ENCODE measurements at places on chromosomes 7 and 10.

DNA sequence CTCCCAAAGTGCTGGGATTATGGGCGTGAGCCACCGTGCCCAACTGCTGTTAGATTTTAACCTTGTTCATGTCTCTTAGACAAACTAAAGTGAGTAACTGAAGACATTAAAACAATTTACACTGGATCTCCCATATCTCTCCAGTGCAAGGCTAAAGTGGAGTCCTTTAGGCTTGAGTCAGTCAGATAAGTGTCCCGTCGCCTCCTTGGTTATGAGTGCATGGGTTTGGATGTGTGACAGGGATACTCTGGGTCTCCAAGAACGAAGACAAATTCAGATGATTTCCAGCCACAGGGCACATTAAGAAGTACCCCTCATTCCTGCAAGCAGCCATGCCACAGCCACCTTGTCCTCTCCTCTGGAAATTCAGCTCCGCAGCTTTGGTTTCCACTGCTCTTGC is 66.1 kb upstream of the PDZD8 start:
- no peak for DNase-seq

- DNase-seq = no peak
Measured at GRCh38 chr7:17090751-17091150, 207.7 kb upstream of the AHR start.

DNA sequence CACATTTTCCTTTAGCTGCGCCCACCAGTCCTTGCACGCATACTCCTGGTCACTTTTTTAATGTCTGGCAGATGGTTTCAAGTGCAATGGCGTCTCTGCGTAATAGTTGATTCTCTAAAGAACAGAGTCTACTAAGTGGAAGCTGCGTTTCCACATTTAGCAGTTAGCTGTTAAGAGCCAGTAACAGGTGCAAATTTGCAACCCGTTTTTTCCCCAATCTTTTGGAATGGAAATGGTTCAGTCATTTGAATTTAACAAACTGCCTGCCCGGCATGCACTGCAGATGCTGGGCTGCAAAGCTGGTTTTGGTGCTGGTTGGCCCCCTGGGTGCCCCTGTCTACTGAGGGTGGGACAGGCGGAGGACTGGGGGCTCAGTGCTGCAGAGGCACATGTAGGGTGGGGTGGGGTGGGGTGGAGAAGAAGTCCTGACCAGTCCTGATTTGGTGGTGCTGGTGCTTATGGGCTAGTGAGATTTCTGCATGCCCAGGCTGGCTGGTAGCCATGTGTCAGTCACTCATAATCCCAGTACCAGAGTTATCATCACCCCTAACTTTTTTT is 43.9 kb downstream of the CUX1 start:
- DNase-seq = no peak

- DNase-seq = no peak
Measured at GRCh38 chr10:84499846-84500245, 171.5 kb downstream of the CCSER2 start.

- DNase-seq = no peak
Measured at GRCh38 chr7:3649250-3649649, 348.2 kb downstream of the SDK1 start.

DNA sequence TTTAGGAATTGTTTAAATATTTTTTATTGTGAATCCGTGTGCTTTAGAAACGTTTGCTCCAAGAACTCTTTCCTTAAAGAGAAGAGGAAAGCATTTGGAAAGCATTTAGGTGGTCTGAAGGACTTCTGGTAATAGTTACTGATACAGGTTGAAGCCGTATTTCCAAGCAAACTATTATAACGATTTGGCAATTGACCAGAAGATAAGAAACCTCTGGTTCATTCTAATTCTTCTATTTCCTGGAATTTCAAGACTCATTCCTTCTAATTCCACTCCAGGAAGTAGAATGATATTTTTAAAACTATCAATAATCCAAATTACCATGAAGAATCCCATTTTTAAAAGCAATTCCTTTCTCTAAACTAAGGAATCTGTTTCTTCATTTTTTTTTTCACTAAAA is 158.9 kb upstream of the AGR3 start:
- DNase-seq = no peak

- DNase-seq = no peak
Measured at GRCh38 chr7:132511387-132511786, 64.9 kb downstream of the PLXNA4 start.

DNA sequence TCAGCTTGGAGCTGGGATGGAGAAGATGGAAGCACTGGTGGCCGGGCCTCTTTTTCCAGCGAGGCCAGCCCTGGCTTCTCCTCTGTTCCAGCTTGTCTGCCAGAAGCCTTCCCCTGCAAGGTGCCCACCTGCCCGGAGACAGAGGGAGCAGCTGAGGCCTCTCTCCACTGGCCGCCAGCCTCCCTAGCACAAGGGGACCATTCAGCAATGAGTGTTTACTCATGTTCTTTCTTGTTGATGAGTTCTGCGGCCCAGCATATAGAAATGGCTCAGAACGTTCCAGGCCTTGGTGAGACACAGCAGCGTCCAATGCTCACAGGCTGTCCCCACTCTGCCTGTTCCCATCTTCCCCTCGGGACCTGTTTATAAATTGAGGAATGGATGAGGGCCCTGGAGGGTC is 47.3 kb downstream of the CHST3 start:
- DNase-seq = no peak

DNA sequence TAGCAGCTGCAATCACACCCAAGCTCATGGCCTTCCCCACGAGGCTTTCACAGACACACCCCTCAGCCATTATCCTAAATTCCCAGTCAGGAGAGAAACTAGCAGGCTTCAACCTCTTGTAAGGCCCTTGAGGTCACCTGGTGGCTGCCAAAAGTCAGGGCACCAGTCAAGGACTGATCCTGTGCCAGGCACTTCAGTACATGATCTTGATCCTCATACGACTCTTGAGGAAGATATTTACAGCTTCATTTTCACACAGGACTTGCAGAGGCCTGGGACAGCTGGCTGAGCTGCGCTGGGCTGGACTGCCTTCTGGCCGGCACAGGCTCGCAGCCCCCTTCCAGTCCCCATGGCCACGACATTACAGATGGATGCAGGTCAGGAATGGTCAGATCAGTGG is 8.8 kb downstream of the PDAP1 start:
- DNase-seq = no peak

- peak; percentile 61 for DNase-seq
Measured at GRCh38 chr10:73653701-73654100, 2.1 kb downstream of the SYNPO2L start.

DNA sequence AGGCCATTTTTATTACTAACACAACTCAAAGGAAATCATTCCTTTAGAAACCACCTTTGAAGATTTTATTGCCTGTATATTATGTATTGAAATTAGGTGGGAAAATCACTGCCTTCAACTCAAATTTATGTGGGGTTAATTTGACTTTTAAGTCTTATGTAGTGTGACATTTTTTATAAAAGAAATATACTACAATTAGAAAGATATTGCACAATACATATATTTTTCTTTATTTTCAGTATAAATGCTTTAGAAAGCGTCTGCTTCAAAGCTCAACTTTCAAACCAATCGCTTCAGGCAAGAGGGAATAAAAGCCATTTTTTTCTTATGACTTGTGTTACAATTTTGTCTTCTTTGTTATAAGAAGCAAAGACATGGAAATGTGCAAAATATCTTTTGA is 337.4 kb upstream of the ZWINT start:
- no peak for DNase-seq

GRCh38 chr10:48638158-48638557 is 33.3 kb upstream of the ARHGAP22 start:
- DNase-seq = no peak

DNA sequence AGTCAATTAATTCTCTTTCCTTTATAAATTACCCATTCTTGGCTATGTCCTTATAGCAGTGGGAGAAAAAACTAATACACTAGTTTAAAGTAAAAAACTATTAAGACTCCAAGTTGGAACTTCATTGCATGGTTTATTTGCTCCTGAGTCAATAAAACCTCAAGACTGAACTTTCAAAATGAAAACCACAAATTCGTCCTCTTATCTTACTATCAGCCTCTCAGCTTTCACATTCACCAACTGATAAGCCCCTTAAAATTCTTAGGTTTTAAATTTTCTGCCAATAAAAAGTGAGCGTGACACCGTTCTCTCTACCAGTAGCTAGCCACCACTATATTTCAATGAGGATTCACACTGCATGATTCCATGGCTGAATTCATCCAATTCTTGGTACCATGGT is 346.4 kb upstream of the NPSR1 start:
- no peak for DNase-seq

DNA sequence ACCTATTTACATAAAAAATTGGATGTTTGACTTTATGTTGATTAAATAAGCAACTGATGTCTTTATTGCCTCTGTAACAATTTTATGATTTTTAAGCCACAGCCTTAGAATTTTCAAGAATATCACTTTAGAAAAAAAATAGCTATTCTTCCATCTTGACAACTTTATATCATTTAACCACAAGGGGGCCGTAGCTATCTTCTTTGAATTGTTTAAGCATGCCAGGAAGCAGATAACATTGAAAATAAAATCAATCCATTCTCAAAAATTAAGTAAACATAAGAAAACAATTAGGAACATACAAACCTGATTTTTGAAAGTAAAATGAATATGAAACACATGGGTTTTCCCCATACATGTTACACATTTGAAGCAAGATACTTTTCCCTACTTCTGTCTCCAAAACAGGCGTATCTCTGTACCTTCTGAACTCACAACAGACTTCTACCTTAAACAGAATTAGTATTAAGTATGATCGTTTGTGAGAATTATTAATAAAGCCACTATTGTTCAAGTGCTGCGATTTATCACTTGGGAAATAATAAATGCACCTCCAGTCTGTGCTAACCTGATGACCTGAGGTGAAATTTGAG is 209.0 kb downstream of the CACNA2D1 start:
- no peak for DNase-seq

- DNase-seq = no peak
Measured at GRCh38 chr7:122310119-122311021, 5.8 kb upstream of the FEZF1 start.

GRCh38 chr10:104642658-104643302 is 1.7 kb downstream of the SORCS3 start:
- no peak for DNase-seq

DNA sequence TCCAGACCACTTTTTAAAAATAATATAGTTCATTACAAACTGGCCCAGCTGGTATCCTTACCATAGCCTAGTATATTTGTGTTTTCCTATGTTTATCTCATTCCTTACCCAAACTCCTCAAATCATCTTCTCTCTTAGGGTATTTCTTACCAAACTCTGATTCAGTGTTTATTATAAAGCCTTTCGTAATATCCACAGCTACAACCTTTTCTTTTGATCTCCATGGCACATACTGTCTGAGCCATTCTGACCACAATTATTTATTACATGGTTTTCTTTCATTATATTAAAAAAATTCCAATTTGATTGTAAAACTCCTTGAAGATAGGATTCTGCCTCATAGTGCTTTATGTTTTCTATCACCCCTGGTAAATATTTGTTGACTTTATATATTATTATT is 94.2 kb downstream of the LRMDA start:
- DNase-seq = no peak

All from hematopoietic multipotent progenitor cell treated with erythropoietin and hydrocortisone succinate and interleukin-3 and kit ligand, for 15 days (in vitro differentiated cells).